ENCODE measurements at places on chromosomes 1 and 21.
A peak's percentile ranks its signal among the peaks of the same experiment; 100 is the strongest.

DNA sequence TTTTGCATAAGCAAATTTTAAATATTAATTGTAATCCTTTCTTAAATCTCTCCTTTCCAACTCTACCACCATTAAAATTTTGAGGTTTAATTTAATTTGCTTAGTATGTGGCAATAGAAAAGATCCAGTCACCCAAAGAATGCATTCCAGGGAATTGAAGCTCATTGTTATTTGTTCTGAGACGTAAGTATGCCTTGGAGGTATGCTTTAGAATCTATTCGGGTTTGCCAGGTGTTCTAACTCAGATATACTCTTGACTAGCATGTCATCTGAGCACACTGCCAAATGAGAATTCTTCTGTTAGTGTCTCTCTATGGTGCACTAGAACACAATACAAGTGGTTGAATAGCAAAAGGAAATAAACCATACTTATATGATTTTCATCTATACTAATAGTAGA is 813.6 kb upstream of the ADGRL2 start:
- no peak for DNase-seq

- no peak for DNase-seq
Observed at GRCh38 chr1:112938210-112938609, 17.8 kb downstream of the SLC16A1 start.

DNA sequence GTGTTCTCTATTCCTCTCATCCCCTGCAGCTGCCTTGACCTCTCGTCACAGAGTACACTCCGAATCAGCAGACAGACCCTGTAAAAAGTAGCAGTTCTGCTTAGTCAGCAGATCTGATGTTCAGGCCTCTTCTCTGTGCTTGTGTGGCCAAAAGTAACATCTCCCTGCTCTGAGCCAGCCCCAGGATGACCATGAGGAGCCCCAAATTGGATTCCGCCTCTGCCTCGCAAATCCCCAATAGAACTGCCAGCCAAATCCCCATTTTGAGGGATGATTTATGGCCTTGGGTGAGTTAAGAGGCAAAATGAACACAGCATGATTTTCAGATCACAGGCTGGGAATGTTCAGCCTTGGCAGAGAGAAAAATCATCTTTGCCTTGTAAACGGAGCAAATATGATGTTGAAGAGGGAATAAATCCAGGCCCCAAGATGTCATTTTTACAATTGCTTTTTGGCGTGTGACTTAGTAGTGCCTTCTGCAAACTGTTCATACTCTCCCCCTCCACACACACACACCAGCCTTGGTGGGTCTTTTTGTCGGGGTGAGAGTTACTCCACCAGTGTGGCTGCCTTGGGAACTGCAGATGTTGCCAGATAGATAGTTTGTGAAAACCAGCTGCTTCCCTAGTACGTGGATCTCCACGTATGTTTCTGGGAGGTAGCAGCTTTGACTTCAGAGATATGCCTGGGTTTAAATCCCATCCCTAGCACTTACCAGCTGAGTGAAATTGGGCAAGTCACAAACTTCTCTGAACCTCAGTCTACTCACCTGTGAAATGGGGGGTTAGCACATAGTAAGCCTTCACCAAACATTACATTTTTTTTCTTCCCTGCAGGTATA is 77.8 kb downstream of the MAN1C1 start:
- DNase-seq, result no peak

GRCh38 chr1:43041591-43041990 is 82.9 kb upstream of the SLC2A1 start:
- DNase-seq, result no peak

- no peak for DNase-seq
Observed at GRCh38 chr1:186275822-186276221, 99.2 kb downstream of the TPR start.

- no peak for DNase-seq
Observed at GRCh38 chr21:28518630-28519029, 474.0 kb downstream of the LTN1 start.

- no peak for DNase-seq
Observed at GRCh38 chr1:62082456-62083363, 111.9 kb upstream of the L1TD1 start.

- no peak for DNase-seq
Observed at GRCh38 chr21:39003982-39004633, 179.1 kb downstream of the PSMG1 start.

- DNase-seq, result no peak
Observed at GRCh38 chr21:45994759-45995685, 13.5 kb downstream of the COL6A1 start.

DNA sequence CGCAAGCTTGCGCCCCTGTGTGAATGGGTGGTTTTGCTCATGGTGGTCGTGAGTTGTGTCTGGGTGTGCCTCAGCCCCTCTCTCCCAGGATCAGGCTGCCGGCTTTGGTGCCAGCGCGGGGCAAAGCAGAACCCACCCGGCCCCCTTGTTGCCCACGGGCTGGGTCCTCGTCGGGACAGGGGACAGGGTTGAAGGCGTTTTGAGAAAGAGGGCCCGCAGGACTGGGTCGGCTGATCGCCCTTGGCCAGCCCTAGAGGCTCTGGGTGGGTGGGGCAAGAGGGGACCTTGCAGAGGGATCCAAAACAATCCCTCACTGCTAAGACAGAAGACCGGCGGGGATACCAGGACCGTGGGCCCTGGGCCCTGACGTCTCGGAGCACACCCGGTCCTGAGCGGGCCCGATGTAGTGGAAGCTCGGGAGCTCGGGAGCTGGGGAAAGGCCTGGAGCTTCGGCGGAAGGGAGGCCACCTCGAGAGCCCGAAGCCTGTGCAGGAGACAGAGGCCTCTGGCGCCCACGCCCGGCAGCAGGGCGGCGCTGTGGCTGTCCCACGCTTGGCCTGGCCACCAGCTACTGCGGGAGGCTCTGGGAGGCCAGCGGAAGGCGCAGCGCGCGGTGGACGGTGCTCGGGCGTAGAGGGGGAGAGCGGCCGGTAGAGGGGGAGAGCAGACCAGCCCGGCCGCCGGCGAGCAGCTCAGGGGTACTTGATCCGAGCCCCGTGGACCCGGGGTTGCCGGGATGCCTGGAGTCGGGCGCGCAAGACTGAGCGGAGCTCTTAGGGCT is 2.8 kb upstream of the ZNF678 start:
- DNase-seq, result no peak

DNA sequence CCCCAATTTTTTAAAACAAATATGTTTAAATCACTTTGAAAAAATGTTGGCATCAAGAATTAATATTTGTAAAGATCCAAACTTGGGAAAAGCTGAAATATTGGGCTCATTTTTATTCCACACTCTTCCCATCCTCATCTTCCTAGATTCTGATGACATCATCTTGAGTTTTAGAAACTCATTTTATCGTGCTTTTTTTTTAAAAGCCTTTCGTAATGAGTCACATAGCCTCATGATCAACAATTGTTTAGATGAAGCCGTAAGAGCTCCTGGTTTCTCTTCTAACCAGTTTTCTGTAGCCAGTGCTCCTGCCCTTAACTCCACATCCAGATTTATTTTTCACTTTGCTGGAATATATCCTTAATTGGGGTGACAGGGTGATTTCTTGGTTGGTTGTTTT is 78.6 kb downstream of the POFUT2 start:
- DNase-seq, result no peak

DNA sequence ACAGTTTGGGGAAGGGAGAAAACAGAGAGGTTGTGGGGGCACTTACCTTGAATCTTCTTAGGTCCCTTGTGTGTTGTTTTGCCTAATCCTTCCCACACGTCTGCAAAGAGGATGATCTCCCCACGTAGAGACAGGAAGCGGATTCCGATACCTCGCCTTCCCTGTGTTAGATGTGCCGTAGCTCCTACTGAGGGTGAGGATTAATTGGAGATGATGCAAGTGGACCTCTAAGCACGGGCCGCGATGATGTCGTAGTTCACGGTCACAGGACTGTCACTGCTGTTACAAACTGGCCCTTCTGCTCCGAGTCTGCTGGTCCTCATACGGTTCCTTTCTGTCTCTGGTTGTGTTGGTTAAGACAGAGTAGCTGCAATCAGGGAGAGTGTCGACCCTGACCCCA is 27.7 kb downstream of the GALNT2 start:
- no peak for DNase-seq

- no peak for DNase-seq
Observed at GRCh38 chr21:33386222-33386784, 16.9 kb upstream of the IFNGR2 start.

DNA sequence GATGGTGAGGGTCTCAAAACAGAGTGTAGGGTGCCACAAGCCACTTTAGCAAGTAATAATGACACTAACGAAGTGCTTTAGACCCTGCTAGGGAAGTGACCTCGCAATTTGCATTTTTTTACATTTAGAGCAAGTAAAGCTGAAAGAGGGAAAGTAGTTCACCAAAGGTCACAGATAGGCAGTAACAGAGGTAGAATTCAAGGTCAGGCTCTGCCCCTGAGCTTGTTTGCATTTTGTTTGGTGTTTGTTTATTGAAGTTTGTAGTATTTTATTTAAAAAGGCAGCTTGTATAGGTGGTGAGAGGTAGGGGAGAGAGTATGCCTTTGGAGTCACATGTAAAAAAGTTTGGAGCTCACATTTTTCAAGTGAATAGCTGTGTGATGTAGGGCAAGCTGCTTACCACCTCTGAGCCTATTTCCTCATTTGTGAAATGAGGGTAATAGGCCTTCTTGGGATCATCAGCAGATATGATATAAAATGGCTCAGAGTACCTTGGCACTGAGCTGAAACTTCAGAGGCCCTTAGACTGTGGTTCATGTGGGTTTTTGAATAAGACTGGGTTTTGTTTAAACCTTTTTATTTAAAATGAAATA is 142.5 kb downstream of the TRABD2B start:
- no peak for DNase-seq

DNA sequence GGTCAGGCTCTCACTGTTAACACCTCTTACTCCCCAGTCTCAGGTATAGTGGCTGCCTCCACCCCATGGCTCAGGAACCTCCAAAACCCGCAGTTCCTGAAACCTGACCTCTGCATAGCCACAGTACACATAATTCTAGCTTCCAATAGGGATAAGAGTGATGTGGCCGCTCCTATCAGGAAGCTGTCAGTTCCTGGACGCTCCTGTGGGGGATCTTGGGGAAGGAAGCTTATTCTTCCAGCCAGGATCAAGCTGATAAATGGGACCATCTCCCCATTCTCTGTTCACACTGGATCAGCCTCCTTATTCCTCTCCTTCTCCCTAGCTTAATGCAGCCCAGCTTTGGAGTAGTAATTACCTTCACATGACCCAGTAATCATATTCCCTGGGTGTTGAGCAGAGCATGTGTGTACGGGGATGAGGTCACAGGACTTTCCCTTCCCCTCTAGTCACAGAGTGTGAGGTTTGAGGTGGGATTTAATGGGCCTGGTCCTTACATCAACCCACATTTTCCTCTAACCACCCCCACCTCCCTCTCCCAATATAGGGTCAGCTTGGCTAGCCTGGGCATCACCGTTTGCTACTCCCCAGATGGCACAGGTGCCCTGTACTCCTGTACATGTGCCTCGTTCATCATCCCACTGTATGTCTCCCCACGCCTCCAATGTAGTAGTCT is 7.0 kb upstream of the POU3F1 start:
- no peak for DNase-seq

DNA sequence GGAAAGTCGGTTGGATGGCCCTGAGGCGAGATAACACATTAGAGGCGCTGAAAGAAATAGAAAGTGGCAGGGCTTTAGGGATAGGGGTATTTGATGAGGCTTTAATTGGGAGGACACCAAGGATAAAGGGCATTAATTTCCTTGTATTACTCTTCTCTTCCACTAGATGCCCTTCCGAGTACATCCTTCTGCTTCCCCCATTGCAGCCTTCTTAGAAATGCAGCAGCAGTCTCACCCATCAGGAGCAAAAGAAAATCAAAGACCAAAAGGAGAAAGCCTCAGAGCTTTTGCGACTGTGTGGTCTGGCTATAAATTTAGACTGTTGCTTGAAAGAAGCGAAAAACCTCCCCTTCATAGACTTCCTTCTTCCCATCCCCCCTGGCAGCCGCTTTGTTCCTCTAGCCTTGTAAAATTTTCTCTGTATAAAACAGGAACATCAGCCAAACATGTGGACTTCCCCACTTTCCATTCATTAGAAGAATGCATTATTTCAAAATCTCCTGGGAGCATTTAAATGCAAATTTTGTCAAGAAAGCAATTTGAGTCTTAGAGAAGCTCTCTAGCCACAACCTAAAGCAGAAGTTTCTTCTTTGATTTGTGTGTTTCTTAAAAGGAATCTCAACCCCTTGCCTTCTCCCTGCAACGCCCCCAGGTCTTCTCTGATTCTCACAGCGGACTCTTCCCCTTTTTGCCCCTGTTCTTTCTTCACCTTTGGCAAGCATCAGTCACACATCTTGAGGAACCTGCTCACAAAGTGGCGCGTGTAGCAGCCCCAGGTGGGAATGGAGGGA is 76.6 kb downstream of the NDUFS5 start:
- DNase-seq, result peak; percentile 8

DNA sequence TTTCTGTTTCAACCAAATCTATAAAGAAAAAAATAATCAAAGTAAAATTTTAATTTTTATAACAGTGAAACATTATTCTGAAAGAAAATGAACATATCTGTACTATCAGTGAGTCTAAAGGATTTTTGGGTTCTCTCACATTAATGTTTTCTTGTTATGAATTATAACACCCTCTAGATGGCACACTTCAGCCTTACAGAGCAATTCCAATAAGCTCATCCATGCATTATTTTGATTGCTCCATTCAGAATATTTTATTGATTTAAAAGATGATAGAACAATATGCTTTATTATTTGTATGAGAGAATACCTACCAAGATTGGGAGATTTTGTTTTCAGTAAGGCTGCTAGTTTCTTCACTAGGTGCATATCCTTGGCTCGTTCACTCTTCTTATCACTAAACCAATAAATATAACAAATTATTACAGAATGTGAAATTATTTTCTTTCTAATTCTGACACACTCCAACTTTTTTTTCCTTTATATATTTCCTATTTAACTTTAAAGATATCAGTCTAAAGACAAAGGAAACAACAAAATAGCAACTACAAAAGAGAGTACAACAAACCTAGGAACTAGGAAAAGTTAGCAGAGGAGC is 82.4 kb downstream of the RAB3GAP2 start:
- DNase-seq, result no peak

DNA sequence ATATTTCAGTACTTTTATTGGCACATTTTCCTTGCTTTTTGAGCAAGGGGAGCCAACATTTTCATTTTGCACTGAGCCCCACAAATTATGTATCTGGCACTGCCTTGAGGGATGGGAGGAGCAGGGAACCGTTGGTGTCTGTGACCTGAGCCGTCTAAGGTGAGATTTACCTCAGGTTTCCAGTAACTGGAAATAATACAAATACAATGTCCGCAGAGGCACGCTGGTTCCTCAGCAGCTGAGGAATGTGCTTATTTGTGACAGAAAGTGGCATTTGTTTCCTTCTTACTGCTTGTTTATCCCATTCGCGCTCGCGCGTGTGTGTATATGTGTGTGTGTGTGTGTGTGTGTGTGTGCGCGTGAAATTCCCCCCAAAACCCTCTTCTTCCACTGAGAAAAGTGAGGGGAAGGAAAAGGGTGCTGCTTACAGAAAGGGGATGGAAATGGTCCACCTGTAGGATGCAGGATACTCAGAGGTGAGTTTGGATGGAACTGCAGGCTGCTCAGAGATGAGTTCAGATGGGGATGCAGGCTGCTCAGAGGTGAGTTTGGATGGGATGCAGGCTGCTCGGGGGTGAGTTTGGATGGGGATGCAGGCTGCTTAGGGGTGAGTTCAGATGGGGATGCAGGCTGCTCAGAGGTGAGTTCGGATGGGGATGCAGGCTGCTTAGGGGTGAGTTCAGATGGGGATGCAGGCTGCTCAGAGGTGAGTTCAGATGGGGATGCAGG is 30.2 kb upstream of the SLAMF1 start:
- DNase-seq, result no peak

Data from activated T-helper 1 cell treated with anti-CD3 and anti-CD28 coated beads, Interleukin-12 subunit alpha, Interleukin-12 subunit beta, Interleukin-2, Interleukin-4 antibody, amounts not matched to agents 30 ng/mL and 10 ng/mL and 1 ng/mL, durations not matched to agents 14 hours and 24 hours and 36 hours (primary cell).